Calu3 (cell line): ENCODE measurements at places on chromosomes 1 and 21. TPM values are rescaled to one million over a fixed set of nuclear protein-coding genes. Genes with fewer than 3 reads are reported as not detected.
A peak's percentile ranks its signal among the peaks of the same experiment; 100 is the strongest.

GRCh38 chr1:30384286-30385245 is 338.8 kb downstream of the MATN1 start:
- DNase-seq = no peak
- H3K4me1 ChIP-seq = peaks cover 9% of the 10 kb centered on the region

DNA sequence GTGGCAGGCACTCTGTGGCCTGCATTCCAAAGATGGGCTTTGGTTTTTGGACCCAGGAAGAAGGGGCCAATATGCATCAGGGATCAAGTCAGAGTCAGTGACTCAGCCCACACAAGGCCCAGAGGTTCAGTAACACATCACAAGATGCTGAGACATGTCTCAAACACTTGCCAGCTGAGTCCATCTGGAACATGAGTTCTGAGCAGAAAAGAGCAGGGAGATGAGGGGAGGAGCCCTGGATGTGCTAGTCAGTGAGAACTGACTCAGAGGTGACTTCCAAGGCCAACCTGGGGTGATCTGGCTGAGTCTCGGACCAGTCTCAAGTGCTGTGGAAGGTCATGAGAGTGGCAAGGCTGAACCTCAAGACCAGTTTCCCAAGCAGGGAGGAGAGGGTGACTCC is 150.1 kb downstream of the CDC7 start:
- no peaks in the 10 kb centered on the region for H3K27me3 ChIP-seq
- no peak overlapping the region for H3K27ac ChIP-seq
- no peaks in the 10 kb centered on the region for H3K36me3 ChIP-seq
- DNase-seq = no peak

DNA sequence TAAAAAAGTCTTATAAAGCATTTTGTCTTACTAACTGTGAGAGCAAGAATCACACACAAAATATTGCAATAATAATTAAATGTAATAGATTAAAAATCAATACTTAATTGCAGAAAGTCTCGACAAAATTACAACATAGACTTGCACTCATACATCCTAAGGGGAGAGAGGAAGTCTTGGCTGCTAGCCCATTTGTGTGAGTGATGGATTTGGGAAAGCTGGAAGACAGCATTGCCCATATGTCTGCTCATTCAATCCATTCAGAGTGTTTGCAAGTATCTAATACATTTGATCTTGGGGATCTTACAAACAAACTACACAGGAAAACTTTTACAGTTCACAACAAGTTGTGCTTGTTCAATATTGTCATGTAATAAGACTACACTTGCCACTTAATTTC is 140.5 kb downstream of the COL11A1 start:
- H3K27ac ChIP-seq = no peak overlapping the region
- no peak overlapping the region for H3K4me3 ChIP-seq
- H3K27me3 ChIP-seq = no peaks in the 10 kb centered on the region
- H3K4me1 ChIP-seq = no peaks in the 10 kb centered on the region

DNA sequence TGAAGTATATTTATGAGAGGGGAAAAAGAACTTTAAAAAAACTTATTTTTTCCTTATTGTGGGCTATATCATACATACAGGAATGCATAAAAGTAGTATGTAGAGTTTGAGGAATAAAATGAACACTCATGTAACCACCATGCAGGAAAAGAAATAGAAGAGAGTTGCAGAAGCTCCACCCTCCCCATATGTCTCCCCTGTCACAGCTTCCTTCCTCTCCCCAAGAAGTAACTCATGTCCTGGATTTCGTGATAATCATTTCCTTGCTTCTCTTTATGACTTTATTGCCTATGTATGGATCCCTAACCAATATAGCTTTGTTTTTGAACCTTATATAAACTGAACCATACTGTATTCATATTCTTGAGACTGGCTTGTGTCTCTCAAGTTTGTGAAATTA is 126.4 kb downstream of the ZZZ3 start:
- no peaks in the 10 kb centered on the region for H3K27me3 ChIP-seq
- H3K27ac ChIP-seq = peak overlapping the region; percentile 45
- no peak for DNase-seq
- no peak overlapping the region for H3K4me3 ChIP-seq

GRCh38 chr21:18285379-18285778 is 40.7 kb downstream of the CHODL start:
- H3K4me3 ChIP-seq = no peak overlapping the region
- H3K27me3 ChIP-seq = no peaks in the 10 kb centered on the region
- H3K4me1 ChIP-seq = no peaks in the 10 kb centered on the region
- H3K27ac ChIP-seq = no peak overlapping the region
- no peak for DNase-seq

DNA sequence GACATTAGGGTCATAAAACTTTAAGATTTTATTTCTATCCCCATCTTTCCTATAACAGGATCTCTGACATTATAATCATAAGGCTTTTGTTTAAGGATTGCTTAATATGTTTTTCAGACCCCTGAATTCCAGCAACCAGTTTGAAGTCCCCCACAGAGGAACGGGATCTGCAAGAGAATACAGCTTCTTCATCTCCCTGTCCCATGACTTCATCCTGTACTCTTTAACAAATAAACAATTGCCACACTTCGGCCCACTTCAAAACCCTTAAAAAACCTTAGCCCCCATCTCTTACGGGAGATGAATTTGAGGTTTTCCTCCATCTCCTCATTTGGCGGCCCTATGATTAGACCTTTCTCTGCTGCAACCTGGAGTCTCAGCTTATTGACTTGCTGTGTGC is 35.8 kb downstream of the TESK2 start:
- H3K27ac ChIP-seq = no peak overlapping the region
- DNase-seq = no peak
- no peaks in the 10 kb centered on the region for H3K27me3 ChIP-seq

DNA sequence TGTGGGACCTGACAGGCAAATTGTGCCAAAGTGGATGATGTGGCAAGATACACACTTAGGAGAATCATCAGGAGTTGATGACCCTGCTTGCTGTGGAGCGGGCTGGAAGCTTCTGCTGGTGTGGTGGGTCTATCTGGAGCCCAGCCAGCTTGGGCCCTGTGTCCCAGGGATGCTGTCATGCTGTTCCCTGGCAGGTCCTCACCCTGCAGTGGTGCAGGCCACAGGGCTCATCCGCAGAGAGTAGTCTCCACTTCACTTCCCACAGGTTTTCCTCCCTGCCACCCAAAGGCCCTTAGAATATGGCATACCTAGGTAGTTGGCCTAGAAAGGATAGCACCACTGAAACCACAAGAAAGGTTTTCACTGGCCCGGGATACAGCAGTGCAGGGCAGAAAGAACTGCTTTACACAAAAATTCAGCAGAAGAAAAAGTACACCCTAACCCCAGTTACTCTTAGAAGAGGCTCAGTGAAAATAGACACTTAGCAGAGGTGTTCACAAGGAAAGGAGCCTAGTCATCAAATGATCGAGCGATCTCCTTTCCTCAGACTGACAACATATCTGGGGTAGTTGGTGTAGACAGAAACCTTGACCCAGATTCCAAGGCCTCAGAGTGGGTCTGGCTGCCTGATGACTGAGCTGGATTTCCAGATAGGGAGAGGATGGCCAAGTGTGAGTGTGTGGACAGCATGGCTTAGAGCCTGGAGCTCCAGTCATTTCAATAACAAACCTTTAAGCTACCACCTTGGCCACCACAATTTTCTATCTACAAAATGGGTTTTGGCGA is 1.3 kb upstream of the C1orf226 start:
- H3K36me3 ChIP-seq = peaks cover 12% of the 10 kb centered on the region
- H3K27me3 ChIP-seq = no peaks in the 10 kb centered on the region
- no peak overlapping the region for H3K4me3 ChIP-seq
- DNase-seq = no peak
- peaks cover 19% of the 10 kb centered on the region for H3K4me1 ChIP-seq
- no peak overlapping the region for H3K27ac ChIP-seq

DNA sequence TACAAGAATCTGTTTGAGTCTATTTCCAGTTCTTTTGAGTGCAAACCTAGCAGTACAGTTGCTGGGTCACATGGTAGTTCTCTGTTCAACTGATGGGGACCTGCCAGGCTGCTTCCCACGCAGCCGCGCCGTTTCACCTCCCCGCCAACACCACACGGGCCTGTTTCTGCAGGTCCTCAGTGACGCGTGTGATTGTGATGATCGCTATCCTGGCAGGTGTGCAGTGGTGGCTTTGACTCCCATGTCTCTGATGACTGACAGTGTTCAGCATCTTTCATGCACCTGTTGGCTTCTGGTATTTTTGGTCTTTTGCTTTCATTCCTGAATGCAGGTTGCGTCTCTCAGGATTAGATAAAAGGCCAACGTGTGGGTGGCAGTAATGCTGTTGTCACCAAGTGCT is 41.6 kb downstream of the FAAP20 start:
- no peak overlapping the region for H3K4me3 ChIP-seq
- DNase-seq = no peak
- H3K36me3 ChIP-seq = peaks cover 23% of the 10 kb centered on the region
- H3K4me1 ChIP-seq = no peaks in the 10 kb centered on the region
- no peak overlapping the region for H3K27ac ChIP-seq

GRCh38 chr1:15420853-15421465 is 11.3 kb downstream of the EFHD2 start:
- H3K27ac ChIP-seq = no peak overlapping the region
- H3K4me3 ChIP-seq = no peak overlapping the region
- H3K4me1 ChIP-seq = peaks cover 27% of the 10 kb centered on the region
- H3K36me3 ChIP-seq = peaks cover 40% of the 10 kb centered on the region

- no peaks in the 10 kb centered on the region for H3K36me3 ChIP-seq
- H3K4me3 ChIP-seq = no peak overlapping the region
- H3K27me3 ChIP-seq = no peaks in the 10 kb centered on the region
- no peak overlapping the region for H3K27ac ChIP-seq
Measured at GRCh38 chr1:232484856-232485255, 145.1 kb downstream of the SIPA1L2 start.

DNA sequence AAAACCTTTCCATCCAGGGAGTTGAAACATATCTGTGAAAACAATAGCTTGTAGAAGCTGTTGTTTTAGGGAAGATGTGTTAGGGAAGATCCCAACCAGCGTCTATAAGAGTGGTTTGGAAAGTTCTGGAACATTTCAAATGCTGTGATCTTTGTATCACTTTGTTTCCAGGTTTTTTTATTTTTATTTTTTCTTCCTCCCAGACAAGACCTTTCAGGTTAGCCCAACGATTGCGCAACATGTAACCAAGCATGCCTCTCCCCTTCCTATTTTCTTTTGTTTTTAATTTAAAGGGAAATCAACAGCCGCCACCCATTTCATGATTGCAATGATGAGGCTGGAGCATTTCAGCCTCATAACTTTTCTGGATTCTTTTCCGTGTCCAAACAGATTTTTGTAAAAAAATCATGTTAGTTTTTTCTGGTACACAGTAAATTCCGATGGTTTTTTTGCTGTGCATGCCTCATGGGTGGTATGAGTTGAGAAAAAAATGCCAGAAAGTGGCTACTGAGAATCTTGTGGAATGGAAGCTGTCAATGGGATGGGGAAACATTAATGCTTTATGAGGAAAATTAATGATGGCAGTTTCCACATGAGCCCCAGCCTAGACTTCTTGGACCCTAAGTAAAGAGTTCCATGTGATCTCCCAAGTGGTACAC is 109.3 kb downstream of the RUNX1 start:
- H3K4me1 ChIP-seq = peaks cover 37% of the 10 kb centered on the region
- no peaks in the 10 kb centered on the region for H3K36me3 ChIP-seq

DNA sequence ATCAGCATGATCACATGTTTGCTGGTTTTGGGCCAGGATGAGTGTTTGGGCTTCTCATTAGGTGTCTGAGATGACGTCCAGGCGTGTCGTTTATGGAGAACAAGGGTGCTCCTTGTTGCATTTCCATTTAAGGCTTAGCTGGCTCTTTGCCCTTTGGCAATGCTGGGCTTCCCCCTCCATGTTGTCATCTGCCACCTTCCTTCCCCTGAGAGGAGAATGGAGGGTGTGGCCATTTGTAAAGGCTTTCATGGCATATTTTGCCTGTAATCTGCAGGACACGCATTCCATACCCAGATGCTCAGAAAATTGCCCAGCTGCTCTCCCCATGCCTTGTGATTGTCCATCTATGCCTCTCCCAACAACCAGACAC is 27.7 kb downstream of the PKP1 start:
- peak; percentile 80 for DNase-seq
- peak overlapping the region; percentile 37 for H3K27ac ChIP-seq
- H3K36me3 ChIP-seq = peaks cover 20% of the 10 kb centered on the region
- peaks cover 36% of the 10 kb centered on the region for H3K4me1 ChIP-seq
- H3K4me3 ChIP-seq = no peak overlapping the region

GRCh38 chr1:179121159-179121938 is 39.5 kb downstream of the TOR3A start:
- H3K4me1 ChIP-seq = peaks cover 29% of the 10 kb centered on the region
- no peak overlapping the region for H3K27ac ChIP-seq
- H3K36me3 ChIP-seq = peaks cover 70% of the 10 kb centered on the region
- no peaks in the 10 kb centered on the region for H3K27me3 ChIP-seq
- DNase-seq = peak; percentile 64

DNA sequence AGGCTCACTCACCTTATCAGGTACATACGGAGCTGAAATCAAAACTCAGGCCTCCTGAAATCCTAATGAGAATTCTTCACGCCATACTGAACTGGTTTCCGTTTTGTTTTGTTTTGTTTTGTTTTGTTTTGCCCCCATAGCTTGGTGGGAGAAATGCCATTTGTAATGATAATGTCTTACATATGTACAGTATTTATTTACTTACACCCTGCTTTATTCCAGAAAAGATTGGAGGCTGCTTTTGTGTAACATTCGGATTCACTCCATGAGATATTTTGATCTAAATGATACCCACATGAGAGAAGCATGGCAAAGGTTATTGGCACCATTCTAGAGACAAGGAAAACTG is 84.7 kb downstream of the EPHB2 start:
- H3K27ac ChIP-seq = no peak overlapping the region
- H3K27me3 ChIP-seq = no peaks in the 10 kb centered on the region
- no peak for DNase-seq
- H3K36me3 ChIP-seq = no peaks in the 10 kb centered on the region
- H3K4me1 ChIP-seq = peaks cover 9% of the 10 kb centered on the region

GRCh38 chr21:37699024-37699775 is 217.1 kb downstream of the KCNJ6 start:
- no peaks in the 10 kb centered on the region for H3K4me1 ChIP-seq
- no peak overlapping the region for H3K4me3 ChIP-seq
- H3K27me3 ChIP-seq = peaks cover 32% of the 10 kb centered on the region

DNA sequence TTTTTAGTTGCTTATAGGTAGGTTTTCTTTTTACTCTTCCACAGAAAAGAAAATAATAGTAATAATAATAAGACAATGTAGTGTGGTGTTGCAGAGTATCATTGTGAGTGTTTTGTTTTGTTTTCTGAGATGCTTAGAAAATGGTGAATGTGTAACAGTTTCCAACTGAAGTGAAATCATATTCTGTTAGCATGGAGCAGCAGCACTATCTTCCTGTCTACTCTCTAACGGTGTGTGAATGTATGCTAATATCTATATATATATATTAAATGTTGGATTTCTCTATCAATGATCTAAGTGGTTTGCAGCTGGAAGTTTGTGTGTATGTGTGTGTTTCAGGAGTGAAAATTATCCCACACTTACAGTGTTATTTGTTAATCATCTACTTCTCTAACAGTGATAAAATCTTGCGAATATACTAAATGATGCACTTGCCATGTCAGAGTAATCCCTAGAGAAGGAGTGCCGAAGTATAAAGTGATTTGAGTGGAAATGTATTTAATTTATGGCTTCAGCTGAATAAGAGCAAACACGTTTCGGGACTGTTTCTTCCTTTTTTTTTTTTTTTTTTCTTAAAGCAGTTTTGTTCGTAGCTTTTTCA is 377 bp downstream of the SAMD13 start:
- H3K36me3 ChIP-seq = peaks cover 17% of the 10 kb centered on the region
- H3K27me3 ChIP-seq = no peaks in the 10 kb centered on the region
- H3K27ac ChIP-seq = peak overlapping the region; percentile 79
- peaks cover 46% of the 10 kb centered on the region for H3K4me1 ChIP-seq
- H3K4me3 ChIP-seq = peak overlapping the region; percentile 62

The GUCA2B gene
- total RNA-seq = not detected in 2 replicates

The PIK3CD gene
- 2.2 and 2.6 TPM in 2 replicates for total RNA-seq

The TGFBR3 gene
- 7.7 and 10.8 TPM in 2 replicates for total RNA-seq

The ZNF683 gene
- not detected in 2 replicates for total RNA-seq

The MEX3A gene
- total RNA-seq = 3.3 and 5.0 TPM in 2 replicates

The JAM2 gene
- not detected in 2 replicates for total RNA-seq

The RASAL2 gene
- total RNA-seq = 29.7 and 32.4 TPM in 2 replicates

The KLHL21 gene
- total RNA-seq = 21.8 and 23.5 TPM in 2 replicates

The HFM1 gene
- not detected in 2 replicates for total RNA-seq

The OVAAL gene
- not detected in 2 replicates for total RNA-seq
